ENCODE measurements at places on chromosomes 11 and 22.

- no peak for ATAC-seq
These were observed 192.2 kb downstream of the UVRAG start for GRCh38 chr11:76007166-76007565.

- ATAC-seq, result no peak
These were observed 52.1 kb downstream of the LINC01488 start for GRCh38 chr11:69533296-69534165.

GRCh38 chr22:41596776-41597634, 7.4 kb upstream of the PMM1 start:
- ATAC-seq, result peak; percentile 66

- no peak for ATAC-seq
These were observed 35.0 kb upstream of the EHF start for GRCh38 chr11:34585735-34586487.

- no peak for ATAC-seq
These were observed 137.7 kb downstream of the FEZ1 start for GRCh38 chr11:125358254-125358840.

DNA sequence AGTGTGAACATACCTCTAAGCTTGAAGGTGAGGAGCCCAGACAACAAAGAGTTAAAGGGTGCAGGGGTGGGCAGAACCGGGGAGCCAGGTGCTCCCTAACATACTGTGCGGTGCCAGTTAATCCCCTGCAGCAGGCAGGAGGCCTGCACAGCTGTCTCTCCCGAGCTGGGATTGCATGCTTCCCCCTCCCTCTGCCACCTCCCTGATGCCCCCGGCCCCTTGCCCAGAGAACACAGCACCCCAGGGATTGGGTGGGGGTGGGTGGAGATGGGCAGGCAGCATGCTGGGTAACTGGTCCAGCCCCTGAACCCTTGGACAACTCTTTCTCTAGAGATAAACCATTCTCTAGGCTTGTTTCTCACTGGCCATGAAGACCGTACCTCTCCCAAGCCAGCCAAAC, 67.7 kb upstream of the MYOD1 start:
- no peak for ATAC-seq

GRCh38 chr11:97895572-97895971, 1125.2 kb upstream of the CNTN5 start:
- no peak for ATAC-seq

DNA sequence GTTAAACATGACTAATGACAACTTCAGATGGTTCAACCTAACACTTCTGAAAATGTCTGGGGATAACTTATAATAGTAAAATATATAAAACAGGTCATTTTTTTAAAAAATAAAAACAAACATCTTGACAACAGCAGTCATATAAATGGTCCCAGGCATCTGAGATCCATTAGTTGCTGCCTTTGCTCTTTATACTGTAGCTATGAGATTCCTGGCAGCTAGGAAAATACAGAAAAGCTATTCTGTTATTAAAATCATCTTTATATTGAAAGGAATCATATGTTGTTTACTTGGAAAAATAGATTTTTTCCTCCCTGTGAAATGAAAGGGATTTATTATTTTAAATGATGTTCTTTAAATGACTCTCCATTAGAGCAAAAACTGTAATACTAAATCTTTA, 55.7 kb upstream of the DEUP1 start:
- ATAC-seq, result no peak

DNA sequence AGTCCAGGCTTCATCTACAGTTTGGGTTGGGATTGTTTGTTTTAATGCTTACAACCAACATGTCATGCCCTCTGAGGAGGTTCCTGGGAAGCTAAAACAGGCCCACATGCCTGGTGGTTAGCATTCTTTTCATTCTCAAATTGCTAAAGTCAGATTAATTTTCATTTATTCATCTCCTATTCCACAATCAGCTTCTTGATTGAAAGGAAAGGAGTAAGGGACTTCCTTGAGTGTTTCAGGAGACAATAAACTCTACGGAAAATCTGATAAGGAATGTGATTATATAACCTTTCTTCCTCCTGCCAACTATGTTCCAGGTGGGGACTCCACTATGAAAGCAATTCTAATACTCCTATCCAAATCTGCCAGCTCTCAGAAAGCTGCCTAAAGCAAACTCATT, 30.8 kb downstream of the MRTFA start:
- no peak for ATAC-seq

DNA sequence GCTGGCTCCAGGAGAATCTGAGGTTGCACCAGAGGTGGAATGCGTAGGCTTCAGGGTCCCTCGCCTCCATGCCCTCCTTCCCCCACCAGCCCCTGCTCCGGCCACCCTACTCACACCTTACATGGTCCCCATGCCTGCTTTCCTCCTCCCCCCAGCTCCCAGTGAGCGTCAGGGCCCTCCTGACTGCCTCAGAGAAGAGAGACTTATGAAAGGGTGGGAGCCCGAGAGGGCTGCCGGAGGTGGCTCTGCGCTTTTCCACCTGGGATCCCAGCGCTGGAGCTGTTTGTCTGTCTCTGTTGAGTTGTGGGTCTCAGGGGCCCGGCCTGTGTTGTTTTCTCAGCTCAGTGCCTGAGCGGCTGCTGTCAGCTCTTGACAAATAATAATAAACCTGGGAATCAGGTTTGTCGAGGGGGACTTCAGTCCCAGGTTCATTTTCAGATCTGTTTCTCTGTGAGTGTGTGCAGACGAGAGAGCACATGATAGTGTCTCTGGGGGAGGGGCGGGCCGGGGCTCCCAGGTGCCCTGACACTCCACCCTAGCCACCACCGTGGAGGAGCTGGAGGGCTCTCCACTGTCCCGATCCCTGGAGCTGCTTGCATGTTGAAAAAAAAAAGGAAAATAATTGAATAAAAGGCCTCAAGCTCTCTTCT, 153.7 kb downstream of the FEZ1 start:
- no peak for ATAC-seq

DNA sequence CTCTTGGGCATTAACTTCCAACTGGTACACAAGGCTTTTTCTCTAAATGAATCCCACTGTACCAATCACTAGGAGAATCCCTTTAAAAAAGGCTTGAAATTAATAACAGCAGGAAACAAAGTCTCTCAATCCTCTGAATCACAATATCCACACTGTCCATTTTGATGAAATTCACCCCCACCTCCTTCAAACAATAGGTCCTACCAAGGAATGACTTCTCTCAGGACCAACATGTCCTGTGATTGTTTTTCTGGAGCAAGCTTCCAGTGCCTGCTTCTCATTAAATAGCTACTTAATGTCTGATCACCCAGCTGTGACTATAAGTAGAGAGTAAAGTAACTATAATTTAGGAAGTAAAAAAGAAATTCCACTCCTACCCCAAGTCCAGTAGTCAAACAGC, 13.1 kb downstream of the NUMA1 start:
- no peak for ATAC-seq

- ATAC-seq, result no peak
These were observed 1.9 kb downstream of the EPS8L2 start for GRCh38 chr11:707817-708420.

GRCh38 chr11:95461858-95462257, 230.9 kb upstream of the SESN3 start:
- ATAC-seq, result no peak

DNA sequence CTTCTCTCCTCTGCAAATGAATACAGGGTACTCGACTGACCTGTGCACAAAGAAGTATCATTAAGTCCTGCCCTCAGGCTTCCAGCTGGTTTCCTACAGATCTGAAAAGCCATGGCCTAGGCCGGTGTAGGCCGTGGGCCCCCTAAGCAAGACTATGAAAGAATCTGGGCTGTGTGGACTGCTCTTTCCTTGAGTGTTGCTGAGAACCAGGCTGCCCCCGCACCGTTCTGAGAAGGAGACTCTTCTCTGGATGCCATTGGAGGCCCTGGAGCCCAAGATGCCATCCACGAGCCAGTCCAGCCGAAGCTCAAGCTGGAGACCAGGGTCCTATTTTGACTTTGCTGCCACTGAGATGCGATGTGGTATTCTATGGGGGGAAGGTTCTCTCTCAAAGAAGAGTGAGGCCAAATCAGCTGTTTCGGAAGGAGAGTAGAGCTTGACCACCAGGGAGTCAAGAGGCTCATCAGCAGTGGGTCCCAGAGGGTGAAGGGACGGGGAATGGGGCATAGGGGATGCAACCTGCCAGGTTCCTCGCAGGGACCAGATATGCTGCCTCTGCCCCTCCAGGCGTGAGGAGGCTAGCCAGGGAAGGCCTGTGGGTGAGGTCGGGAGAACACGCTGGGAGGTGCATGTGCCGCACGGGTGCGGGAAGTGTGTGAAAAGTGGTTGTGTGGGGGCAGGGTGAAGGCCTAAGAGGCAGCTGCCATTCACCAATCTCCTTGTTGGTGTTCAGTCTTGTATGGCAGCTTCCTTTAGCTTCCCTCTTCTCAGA, 96.4 kb upstream of the B3GAT1 start:
- peak; percentile 9 for ATAC-seq

DNA sequence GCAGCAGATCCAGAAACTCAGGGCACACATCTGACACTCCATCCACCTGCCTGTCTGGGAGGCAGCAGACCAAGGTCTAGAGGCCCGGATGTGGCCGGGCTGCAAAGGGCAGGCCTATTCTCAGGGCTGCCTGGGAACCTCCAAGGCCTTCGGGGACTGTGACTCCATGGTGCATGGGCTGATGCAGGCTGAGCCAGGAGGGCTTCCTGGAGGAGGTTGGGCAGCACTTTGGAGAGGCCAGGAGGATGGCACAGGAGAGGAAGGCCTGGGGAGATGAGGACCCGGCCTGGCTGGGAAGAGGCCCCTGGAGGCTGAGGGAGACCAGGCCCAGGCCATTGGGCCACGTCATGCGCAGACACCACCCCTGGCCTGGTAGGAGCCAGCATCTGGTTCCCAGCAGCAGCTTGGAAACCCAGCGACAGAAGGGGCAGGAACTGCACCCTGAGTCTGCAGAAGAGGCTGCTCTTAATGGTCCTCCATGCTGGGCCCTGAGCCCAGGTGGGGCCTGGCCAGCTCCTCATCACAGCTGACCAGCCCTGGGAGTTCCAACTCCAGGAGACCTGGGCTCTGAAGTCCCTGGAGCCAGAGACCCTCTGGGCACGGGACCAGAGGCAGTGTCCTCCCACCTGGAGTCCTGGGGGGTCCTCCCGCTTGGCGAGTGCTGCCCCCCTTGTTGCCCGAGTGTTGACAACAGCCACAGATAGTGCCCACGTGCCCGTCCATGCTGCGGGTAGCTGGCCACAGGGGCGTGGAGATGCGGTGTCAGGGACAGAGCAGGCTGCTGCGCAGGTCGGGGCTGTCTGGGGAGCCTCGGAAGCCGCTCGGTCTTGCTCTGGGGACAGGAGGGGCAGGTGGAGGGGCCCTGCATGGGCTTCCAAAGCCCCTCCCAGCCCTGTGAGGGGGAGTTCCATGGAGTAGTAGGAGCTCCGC, 5.5 kb downstream of the PHLDA2 start:
- ATAC-seq, result no peak

GRCh38 chr11:134858783-134859480, 446.9 kb upstream of the B3GAT1 start:
- no peak for ATAC-seq

DNA sequence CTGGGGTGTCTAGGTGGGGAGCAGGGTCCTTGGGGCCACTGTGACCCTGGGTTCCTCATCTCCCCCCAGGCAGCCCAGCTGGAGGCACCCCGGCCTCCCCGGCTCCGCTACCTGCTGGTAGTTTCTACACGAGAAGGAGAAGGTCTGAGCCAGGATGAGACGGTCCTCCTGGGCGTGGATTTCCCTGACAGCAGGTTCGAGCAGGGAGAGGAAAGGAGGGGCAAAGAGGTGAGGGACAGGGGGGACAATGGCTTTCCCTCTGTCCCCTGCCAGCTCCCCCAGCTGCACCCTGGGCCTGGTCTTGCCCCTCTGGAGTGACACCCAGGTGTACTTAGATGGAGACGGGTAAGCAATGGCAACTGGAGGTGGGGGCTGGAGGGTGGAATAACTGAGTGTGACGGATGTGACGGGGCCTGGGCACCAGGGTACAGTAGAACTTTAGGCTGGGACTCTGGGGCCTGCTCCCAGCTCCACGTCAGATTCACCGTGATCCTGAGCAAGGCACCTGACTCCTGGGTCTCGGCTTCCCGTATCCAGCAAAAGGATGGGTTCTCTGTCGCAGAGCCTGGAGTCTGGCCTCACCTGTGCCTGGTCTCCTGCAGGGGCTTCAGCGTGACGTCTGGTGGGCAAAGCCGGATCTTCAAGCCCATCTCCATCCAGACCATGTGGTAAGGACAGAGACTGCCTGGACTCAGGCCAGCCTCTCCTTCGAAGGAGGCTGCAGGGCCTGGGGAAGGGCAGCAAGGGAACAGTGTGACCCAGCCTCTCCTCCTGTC, 3.6 kb downstream of the SSH3 start:
- ATAC-seq, result no peak

DNA sequence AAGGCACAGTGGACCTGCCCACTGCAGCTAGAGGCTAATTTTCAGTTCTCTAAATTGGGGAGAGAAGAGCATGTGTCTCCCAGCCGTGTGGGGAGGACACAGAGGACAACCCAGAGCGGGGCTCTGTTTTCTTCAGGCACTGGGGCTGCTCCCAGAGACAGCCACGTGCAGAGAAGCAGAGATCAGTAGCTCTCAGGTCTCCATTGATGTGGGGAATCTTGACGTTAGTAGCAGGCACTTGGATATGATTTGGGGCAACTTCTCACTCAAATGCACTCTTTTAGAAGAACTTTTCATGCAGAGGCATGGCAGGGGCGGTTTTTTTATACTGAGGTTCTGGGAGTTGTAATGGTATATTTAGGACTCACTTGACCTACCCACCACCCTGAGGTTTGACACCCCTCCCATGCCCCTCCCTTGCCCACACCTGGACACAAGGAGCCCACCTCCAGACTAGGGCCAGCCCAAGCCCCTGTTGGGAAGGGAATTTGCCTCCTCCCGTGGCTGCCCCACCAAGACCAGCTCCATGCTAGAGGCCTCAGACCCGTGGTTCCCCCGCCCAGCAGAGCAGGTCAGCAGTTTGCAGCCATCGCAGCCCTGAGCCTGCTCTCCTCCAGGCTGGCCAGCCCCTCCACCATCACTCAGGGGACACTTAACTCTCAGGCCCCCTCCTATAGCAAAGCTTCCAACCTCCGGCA, 94.2 kb upstream of the RTL6 start:
- ATAC-seq, result no peak

DNA sequence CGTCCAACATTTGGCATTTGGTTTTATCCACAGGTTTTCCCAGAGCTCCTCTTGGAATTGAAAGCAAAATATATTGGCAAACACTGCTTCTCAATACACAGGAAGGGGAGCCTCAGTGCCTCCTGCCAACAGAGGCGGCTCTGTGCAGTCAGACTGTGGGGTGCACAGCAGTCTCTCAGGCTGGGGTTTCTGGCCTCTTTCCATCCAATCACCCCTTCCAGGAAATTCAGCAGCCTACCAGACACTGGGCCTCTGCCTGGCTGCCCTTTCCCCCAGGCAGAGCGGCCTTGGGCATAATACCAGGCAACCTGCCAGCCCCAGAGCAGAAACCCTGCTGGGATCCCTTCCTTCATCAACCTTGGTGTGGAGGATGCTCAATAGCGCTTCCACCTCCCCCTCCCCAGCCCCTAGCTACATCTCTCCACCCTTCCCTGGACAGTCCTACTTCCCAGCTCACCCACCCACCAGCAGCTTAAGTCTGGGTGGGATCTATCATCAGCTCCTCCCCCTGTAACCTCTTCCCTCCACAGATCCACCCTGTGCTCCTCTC, 17.8 kb upstream of the RAPSN start:
- ATAC-seq, result no peak
